ENCODE measurements at places on chromosomes 7 and 10.

GRCh38 chr7:157361537-157361936, 24.7 kb downstream of the DNAJB6 start:
- no peak for DNase-seq

DNA sequence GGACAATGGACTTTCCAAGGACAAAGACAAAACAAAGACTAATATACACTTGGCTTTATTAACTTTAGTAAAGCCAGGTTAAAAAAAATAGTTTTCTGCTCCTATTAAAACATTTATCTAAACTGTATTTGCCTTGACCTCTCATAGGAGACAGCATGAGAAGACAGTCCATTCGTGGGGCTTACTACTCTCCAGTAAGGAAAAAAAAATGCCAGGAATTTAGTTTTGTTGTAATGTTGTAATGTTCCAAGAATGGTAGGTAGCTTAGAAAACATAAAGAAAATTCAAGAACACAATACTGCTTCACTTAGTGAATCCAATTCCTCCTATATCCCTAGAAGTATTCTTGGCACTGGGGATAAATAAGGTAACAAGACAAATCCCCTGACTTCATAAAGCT, 81.7 kb downstream of the KMT2C start:
- no peak for DNase-seq

GRCh38 chr10:113957013-113957412, 86.7 kb upstream of the ADRB1 start:
- DNase-seq, result no peak

DNA sequence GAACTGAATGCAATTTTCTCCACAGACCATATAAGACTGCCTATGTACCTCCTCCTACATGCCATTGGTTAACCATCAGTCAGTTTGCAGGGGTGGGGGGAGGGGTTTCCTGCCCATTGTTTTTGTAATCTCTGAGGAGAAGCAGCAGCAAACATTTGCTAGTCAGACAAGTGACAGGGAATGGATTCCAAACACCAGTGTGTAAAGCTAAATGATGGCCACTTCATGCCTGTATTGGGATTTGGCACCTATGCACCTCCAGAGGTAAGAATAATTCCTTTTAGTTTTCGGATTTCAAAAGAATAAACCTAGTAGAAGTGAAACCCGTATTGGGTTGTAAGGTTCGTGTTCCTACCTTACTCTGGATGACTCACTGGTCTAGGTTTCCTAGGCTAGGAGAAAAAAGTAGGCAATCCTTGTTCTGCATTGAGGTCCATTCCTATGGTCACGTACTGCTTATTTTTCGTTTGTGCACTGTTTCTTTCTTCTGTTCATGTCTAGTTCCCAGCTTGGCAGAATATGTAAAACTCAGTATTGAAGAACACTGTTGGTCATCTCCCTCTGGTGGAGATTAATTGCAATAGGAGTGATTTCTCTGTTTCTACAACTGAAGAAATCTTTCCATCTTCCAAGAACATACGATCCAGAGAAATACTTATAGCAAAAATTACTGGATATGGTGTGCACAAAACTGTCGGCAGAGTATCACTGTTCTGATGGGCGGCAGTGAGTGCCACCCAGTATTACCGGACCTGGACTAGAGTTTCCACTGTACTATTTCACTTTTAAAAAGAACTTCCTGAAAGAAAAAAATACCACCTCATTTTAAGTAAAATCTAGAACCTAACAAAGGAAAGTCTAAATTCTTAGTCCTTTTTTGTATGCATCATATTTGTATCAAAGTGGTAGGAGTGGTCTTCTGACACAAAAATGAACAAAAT, at the start of gene AKR1C3:
AKR1C3 (plus strand) TSS at position 150 of the 941 bp plus-strand sequence; CDS start at position 181, 31 bp downstream.
- DNase-seq, result no peak

DNA sequence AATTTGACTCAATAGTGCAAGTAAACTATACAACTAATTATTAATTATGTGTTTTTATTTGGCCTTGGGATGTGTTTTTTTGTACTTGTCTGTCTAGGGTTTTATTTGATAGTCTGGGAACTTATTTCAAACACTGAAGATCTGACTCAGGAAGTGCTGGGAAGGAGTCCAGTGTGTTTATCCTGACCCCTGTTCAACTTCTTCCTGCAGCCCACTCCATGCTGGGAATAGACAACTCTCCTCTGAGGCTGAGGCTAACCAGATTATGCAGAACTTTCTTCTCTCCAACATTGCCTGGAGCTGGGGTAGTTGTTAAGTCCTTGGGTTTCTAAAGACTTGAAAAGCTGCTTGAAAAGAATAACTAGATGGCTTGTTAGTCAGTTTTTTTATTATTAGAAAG, 6.9 kb downstream of the CISD1 start:
- DNase-seq, result no peak

- DNase-seq, result no peak
Observed at GRCh38 chr7:3020416-3020815, 23.3 kb downstream of the CARD11 start.

DNA sequence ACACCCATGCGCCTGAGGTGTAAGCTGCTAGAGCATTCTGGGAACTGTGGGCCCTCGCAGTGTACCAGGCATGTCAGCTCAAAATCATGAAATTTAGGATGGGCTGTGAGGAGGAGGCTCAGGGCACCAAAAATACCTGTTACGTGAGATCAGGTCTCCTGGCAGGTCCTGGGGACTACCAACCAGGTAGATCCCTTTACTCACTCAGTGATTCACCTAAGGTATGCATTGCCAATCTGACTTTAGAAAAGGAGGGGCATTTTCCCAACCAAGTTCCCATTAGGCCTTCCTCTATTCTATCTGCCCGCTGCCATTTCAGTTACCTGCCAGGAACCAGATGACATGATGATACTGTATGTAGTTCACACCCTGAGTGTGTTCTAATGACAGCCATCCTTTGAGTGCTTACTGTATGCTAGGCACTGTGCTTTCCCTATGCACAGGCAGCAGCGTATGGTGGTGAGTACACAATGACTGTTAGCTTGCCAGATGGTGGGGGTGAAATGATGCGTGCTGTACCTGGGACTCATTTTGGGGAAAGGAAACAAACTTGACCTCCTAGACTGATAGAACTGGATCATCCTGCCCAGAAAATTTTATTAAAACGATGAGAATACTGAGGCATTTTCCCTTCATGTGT, 62.0 kb downstream of the CFAP58 start:
- DNase-seq, result no peak

DNA sequence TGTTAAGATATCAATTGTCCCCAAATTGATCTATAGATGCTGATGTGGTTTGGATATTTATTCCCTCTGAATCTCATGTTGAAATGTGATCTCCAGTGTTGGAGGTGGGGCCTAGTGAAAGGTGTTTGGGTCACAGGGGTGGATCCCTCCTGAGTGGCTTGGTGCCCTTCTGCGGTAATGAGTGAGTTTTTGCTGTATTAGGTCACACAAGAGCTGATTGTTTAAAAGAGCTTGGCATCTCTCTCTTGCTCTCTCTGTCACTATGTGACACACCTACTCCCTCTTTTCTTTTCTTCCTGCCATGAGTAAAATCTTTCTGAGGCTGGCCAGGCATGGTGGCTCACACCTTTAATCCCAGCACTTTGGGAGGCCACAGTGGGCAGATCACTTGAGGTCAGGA, 98.2 kb upstream of the KAT6B start:
- no peak for DNase-seq

- DNase-seq, result no peak
Observed at GRCh38 chr7:20470726-20471125, 140.0 kb downstream of the ITGB8 start.

DNA sequence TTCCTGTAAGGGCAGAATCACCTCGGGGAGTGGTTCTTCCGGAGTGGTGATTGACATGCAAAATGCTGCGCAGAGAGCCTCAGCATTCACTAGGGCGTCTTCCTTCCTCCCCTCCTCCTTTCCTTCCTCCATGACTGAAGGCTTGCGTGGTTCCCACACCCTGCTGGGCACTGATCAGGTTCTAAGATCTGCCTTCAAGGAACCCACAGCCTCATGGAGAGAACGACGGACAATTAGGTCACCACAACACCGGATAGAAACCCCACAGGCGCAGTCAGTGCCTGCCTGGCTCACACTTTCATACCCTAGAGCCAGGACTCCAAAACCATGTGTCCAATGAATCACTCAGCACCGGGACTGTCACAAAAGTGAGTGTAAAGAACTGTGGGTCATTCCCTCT, 131.3 kb downstream of the DPP6 start:
- DNase-seq, result no peak

- no peak for DNase-seq
Observed at GRCh38 chr7:55104712-55105433, 86.1 kb downstream of the EGFR start.

DNA sequence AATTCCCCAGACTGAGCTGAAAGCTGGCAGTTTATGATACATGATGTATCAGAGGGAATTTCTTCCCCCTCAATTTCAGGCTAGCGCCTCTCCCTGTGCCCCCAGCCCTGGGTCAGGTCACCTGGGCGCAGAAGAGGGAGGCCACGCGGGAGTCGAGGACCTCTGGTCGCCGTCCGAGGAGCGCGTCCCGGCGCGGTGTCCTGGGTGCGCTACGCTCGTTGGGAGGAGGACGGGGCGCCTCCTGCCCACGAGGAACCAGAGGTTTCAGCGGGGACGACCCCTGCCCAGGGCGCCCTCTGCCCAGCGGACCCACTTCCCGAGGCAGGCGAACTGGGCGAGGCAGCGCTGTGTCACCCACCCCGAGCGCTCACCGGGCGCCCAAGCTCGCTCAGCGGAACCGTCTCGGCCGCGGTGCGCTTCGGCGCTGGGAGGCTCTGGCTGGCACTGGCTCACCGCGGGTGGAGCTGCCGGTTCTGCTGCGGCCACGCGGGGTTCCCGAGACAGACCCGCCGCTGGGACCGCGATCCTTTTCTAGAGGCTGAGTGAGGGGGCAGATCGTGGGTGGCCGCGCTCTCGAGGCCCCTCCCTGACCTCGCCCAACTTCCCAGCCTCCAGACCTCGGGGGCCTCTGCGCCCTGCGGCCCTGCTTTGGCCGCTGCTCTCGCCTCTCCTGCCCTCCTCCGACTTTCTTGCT, at the start of gene FAM237B:
FAM237B (minus strand) TSS at position 504 of the 694 bp plus-strand sequence. CDS start 1,556 bp downstream, outside the sequence.
- no peak for DNase-seq

GRCh38 chr7:64312826-64313225, 935 bp upstream of the ZNF736 start:
- DNase-seq, result no peak

- no peak for DNase-seq
Observed at GRCh38 chr10:43068471-43069210, 8.2 kb upstream of the RET start.

DNA sequence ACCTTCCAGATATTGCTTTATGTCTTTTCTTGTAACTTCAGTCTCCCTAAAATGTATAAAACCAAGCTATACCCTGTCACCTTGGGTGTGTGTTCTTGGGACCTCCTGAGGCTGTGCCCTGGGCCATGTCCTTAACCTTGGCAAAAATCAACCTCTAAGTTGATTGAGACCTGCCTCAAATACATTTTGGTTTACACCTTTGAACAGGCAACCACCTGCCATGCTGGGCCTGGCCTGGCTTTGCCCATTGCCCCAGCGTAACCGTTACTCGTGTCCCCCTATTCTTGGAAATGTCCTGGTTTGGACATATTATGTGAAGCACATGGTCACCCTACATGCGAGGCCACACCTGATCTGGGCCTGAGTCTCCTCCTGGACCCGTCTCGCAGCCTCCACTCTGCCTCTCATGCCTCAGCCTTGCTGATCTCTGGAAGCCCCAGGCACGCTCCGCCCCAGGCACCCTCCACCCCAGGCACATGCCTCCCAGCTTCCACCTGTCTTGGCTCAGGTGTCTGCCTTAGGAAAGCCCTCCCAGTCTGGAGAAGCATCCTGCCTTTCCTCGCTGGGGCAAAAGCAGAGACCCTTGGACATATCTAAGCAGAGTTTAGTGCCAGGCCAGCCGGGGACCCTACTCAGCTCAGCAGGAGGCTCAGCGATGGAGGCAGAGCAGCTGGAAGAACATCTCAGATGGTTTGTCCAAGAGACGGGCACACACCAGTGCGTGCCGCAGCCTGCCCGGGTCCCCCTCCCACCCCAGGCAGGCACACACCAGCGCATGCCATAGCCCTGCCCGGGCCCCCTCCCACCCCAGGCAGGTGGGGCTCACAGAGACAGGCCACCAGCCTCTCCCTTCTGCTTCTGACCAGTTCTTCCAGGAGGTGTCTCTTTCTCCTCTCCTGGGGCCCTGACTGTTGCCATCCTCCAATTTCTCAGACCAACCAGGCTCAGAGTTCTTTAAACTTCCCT, 4.0 kb upstream of the VIPR2 start:
- DNase-seq, result no peak

- DNase-seq, result no peak
Observed at GRCh38 chr10:115063701-115064658, 29.2 kb upstream of the ATRNL1 start.

- DNase-seq, result no peak
Observed at GRCh38 chr10:93553482-93554315, 12.8 kb upstream of the FFAR4 start.

DNA sequence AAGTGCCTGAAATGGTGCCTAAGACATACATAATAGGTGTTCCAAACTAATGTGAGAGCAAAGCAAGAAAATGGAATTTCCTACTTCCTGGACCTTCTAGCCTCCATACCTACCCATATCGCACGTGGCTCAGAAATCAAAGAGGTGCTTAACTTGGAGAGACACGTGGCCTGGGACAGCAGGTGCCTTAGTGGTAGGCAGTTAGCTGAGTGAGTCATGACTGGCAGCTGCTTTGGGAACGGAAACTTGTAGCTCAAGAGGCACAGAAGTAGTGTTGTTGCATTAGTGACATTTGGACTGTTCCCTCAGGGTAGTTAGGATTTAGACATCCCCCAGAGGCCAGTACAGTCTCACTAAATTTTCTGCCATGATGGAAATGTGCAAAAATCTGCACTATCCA, 12.0 kb upstream of the BMPER start:
- no peak for DNase-seq

DNA sequence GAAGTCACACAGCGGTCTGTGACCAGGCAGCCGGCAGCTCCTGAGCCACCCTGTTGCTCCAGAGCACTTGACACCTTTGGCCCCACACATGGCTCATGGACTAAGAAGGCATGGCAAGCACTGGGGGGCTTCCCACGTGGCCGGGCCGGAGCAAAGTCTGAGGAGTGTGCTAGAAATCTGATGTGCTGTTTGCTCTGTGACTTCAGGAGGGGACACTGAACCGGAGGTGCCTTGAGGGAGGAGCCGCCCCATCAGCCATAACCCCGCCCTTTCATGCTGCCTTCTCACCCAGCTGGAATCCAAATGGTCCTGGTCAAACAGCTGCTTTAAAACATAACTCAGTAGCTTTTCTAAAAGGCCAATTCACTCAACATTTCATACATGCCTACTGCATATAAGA, 33.5 kb downstream of the PROSER2 start:
- no peak for DNase-seq
